ENCODE measurements at places on chromosomes 5 and 9.

DNA sequence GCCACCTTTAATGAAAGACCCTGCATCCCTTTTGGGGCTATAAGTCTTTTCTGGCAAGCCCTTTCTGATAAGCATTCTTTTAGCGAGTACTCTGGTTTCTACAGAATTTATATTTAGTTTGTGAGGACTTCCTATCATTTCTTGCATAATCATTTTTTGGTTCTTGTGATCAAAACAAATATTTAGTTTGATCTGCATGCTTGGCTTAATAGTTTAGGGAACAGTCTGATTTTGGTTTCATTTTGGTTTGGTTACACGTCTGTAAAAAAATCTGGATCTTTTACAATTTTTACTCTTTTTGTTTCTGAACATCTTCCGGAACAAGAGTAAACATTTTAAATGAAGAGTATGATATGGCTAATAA lies 1074.4 kb downstream of the CDH9 start:
- no peak for DNase-seq

GRCh38 chr5:138234651-138235050 lies 21.5 kb upstream of the CDC23 start:
- no peak for DNase-seq

GRCh38 chr9:136232969-136233368 lies 12.6 kb downstream of the QSOX2 start:
- no peak for DNase-seq

GRCh38 chr5:134625559-134625958 lies 7.1 kb downstream of the SAR1B start:
- no peak for DNase-seq

GRCh38 chr5:1262381-1262780 lies 32.5 kb downstream of the TERT start:
- no peak for DNase-seq

DNA sequence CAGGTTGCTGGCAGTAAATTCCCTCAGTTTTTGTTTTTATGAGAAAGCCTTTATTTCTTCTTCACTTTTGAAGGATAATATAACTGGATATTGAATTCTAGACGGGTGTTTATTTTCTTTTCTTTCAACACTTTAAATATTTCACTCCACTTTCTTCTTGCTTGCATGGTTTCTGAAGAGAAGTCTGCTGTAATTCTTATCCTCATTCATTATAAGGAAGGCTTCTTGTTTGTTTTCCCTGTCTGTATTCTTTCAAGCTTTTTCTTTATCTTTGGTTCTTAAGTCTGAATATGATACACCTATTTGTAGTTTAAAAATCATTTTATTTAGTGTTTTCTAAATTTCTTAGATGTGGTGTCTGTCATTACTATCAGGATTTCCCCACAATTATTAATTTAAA lies 1054.3 kb downstream of the TLE1 start:
- DNase-seq: no peak

DNA sequence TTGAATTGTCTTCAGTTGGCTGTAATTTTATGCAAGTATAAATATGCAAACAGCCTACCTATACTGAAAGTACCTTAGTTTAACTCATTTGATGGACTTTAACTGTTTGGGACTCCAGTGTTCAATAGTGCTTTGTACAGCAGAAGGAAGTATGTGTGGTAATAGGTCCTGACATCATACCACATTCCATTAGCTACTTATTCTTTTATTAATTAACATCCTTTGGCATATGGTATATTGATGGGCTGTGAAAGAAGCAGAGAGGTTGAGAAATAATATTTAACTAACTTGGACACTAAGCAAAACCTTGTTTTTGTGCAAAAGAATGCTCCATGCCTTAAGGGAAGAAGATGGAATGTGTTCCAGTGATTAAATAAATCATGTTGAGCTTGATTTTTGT lies 97.6 kb upstream of the SEMA6A start:
- no peak for DNase-seq

DNA sequence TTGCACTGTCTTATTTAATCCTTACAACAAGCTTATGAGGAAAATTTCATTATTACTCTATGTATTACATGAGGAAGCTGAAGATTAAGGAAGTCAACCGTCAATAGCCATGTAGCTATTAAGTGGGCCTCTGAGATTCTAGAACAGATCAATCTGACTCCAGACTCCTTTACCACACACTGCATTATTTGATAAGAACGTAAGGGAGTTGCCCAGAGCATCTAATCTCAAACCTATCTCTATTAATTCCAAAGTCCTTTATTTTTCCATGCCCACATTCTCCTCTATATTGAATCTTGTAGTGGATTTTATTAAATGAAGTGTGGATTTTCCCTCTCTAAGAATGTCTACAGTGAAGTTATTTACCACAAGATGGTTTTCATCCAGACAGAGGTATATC lies 118.2 kb upstream of the MTAP start:
- DNase-seq: no peak

GRCh38 chr5:124877501-124878146 lies 131.2 kb upstream of the ZNF608 start:
- no peak for DNase-seq

DNA sequence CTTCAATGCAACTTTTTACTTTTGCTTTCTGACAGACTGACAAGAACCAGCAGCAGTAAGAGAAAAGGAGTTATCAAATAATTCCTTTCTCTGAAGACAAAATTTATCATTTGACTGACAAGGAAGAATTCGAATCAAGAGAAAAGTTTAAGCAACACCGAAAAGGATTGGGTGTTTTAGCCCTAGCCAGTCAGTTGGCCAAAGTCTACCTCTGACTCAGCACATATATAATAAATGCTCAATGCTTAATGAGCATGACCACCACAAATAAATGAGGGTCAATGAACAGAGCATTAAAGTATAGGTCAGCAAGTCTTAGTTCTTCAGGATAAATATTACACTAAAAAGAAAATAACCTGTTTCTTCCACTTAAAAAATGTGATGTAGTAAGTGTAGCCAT lies 1603.5 kb upstream of the C9orf72 start:
- DNase-seq: no peak

All from stimulated activated naive CD8-positive, alpha-beta T cell treated with anti-CD3 and anti-CD28 coated beads, Interleukin-15, Interleukin-2, amounts not matched to agents 100 U/mL and 50 U/mL, for 24 hours (primary cell).